ENCODE measurements at places on chromosomes 2 and 18.

DNA sequence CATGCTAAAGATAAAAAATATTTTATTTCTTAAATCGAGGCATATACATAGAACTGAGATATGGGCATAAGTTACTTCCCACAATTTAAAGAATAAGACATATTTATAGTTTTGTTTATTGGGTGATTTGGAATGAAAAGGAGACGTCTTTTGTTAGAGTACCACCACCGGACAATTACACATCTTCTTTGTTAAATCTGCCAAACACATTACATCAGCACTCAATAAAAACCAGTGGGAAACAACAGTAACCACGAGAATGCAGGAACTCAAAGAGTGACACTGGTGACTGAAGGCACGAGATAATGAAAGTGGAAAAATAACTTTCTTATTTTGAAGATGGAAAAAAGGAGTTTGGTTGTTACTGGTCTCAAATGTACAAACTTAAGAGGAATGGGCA is 92.6 kb upstream of the TFCP2L1 start:
- DNase-seq: no peak

DNA sequence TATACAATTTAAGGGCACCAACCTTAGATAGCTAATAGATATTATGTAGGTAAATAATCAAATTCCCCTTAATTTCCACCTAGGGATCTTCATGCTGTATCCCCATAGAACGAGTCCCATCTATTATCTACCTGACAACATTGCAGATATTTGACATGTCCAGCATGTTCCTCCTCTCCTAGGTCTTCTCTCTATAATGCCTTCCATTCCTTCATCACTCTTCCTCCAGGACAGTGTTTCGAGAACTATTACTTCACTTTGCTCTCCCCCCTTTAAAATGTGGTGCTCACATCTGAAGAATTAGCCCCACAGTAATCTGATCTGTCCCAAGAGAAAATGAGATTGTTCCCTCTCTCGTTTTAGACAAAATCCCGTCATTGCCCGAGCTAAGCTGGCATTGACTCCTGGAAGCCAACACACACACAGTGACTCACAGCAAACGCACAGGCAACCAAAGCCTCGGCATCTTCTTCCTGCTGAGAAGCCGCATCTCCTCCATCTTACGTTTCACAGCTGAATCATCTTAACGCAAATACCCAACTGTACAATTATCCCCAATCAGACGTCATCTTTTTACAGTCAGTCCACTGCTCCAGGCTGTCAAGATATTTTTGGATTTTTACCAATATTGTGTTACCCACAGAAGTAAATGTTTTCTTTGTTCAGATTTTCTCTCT is 162.9 kb upstream of the AGAP1 start:
- no peak for DNase-seq

GRCh38 chr2:173607606-173608311 is 253.1 kb downstream of the CDCA7 start:
- no peak for DNase-seq

DNA sequence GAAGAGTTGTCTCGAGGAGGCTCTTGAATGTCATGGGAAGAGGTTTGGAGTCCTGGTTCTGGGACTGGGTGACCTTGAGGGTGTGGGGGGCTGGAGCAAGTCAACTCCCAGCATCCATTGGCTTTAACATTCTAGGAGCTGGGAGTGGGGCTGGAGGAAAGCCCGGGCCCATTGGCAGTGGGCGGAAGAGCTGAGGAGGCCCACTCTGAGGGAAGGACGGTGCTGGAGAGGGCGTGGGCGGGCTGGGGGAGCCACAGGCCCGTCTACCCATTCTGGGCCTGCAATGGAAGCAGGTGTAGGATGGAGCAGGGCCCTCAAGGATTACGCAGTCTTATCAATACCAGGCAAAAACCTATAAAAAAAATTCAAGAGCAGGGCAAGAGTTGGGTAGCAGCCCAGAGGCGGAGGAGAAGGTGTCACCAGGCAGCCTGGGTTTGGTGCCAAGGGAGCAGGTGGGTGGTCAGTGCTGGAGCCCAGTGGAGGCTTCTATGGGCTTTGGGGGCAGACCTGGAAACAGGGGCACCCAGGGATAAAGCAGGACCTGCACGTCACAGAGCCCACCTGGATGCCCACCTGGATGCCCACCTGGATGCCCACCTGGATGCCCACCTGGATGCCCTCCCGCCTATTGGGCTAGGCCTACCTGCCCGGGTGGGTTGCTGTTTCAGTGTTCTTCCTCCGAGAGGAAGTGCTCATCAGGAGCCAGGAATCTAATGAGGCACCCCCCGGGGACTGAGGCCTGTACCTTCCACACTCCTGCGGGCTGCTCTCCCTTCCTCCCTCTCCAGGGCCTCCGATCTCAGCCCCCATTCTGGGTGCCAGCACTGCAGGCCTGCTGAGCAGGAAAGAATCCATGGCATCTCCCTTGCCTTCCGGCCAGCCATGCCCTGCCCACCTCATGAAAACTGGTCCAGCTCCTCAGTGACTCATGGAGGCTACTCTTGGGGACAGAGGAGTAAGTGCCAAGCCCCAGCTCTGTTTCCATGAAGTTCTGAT is 71.3 kb downstream of the CTIF start:
- no peak for DNase-seq

DNA sequence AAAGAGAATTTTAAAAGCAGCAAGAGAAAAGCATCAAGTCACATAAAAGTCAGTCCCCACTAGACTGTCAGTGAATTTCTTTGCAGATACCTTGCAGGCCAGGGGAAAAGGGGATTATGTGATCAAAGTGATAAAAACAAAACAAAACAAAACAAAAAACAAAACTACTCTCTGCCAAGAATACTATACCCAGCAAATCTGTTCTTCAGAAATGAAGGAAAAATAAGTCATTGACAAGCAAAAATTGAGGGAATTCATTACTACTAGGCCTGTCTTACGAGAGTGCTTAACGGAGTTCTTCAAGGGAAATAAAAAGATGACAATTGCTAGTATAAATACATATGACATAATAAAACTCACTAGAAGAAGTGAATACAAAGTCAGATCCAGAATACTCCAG is 245.5 kb upstream of the CHST9 start:
- no peak for DNase-seq

GRCh38 chr2:225076125-225076524 is 33.9 kb upstream of the DOCK10 start:
- no peak for DNase-seq

- peak; percentile 59 for DNase-seq
These were observed 3.7 kb upstream of the BCL2L11 start for GRCh38 chr2:111116843-111117597.

GRCh38 chr18:55862693-55863390 is 274.9 kb upstream of the TCF4 start:
- no peak for DNase-seq

GRCh38 chr2:11177871-11178690 is 22.8 kb downstream of the SLC66A3 start:
- no peak for DNase-seq

DNA sequence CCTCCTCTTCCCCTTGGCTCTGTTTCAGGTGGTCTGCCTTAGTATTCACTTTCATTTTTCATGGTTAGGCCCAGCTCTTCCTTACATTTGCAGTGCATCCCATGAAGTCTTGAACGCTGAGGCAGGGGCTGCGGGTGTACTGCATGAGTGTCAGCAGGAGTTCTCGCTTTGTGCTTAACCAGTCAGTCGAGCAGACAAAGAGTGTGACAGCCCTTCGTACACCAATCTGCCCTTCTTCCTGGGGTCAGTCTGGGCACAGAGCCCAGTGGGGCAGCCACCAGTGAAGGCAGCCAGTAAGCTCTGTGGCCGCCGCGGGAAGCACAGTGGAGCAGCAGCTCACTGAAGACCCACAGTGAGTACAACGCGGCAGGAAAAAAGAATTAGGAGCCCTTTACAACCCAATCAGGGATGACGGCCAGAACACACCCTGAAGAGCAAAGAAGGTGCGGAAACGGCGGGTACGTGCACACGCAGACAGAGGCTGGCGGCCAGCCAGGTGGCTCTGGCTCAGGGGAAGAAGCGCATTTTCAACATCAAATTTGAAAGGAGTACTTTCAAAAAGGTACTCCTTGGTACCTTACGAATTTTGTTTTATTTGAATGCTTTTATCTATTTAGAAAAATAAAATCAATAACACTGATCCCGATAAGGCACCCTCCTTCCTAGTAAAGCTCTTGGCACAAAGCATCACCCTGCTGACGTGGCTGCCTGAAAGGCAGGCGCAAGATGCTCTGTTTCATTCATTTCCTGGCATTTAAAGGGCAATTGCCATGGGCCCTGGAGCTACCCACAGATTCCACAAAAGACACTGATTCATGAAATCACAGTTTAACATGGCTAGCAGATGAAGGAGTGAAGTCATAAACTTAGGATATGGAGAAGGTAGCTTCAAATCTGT is 47.0 kb upstream of the SEMA4C start:
- no peak for DNase-seq

- DNase-seq: no peak
These were observed 9.1 kb downstream of the TNP1 start for GRCh38 chr2:216850665-216851322.

- DNase-seq: no peak
These were observed 779.2 kb downstream of the CNTNAP5 start for GRCh38 chr2:124804014-124804940.

DNA sequence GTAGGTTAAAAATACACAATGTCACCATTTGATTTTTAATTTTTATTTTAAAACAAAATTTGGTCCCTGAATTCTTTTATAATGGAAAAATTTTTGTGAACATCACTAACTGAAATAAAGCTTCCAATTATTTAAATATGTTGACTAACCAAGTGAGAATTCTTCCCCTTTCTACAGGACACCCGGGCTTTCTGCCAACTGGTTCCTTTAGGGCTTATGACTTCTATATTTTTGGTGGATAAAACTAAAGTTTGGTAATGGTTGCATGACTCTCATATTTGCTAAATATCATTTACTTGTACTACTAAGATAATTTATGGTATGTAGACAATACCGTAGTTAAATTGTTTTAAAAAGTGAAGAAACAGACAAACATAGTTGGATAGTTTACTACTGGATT is 291.0 kb upstream of the DOK6 start:
- DNase-seq: no peak

- DNase-seq: no peak
These were observed 137.6 kb downstream of the ETAA1 start for GRCh38 chr2:67534745-67535144.

DNA sequence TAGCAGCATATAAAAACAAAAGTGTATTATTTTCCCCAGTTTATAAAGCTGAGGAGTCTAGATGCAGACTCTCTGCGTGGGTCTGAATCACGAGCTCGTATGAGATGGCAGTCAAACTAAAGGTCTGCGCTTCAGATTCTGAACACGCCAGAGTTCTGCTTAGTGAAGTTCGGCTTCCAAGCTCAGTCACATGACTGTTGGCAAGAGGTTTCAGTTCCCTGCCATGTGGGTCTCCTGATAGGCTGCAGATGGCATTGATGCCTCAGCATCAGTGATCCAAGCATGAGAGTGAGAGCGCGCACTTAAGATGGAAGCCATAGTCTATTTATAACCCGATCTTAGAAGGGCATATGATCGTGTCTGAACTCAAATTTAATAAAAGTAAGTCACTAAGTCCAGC is 242.8 kb upstream of the DOK6 start:
- no peak for DNase-seq

DNA sequence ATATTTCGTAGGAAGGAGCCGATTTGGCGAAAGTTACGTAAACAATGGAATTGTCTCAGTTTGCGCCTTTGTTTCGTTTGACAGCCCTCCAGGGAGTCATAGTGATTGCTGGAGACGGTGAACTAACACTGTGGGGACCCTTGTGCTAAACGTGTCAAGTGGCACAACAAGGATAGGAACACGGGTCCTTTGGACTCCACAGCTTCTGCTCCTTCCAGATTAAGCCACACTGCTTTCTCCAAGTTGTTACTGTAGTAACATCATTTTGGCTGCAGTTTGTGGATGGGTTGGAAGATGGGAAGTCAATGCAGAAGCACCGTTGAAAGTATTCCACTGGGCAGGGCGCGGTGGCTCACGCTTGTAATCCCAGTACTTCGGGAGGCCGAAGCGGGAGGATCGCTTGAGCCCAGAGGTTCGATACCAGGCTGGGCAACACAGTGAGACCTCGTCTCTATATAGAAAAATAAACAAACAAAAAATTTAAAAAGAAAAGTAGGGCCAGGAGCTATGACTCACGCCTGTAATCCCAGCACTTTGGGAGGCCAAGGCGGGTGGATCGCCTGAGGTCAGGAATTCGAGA is 636 bp upstream of the IMMT start:
- peak; percentile 67 for DNase-seq

DNA sequence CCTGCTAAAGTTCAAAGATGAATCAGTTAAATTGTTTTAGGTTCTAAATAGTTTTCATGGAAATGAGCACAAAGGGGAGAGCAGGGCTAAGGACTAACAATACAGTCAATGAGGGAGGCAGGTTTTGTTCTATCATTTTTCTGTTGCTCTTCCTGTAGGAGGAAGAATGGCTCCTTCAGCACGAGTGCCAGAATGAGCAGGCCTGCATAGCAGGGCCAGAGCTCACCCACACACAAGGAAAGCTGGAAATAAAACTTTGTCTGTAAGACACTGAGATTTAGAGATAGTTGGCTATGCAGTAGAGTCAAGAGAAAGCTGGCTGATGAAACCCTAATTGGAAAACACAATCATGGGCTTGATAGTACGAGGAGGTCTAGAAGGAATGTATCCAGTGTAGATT is 313.3 kb downstream of the MBD2 start:
- no peak for DNase-seq

- no peak for DNase-seq
These were observed 388.8 kb upstream of the CHAC2 start for GRCh38 chr2:53378791-53379190.

DNA sequence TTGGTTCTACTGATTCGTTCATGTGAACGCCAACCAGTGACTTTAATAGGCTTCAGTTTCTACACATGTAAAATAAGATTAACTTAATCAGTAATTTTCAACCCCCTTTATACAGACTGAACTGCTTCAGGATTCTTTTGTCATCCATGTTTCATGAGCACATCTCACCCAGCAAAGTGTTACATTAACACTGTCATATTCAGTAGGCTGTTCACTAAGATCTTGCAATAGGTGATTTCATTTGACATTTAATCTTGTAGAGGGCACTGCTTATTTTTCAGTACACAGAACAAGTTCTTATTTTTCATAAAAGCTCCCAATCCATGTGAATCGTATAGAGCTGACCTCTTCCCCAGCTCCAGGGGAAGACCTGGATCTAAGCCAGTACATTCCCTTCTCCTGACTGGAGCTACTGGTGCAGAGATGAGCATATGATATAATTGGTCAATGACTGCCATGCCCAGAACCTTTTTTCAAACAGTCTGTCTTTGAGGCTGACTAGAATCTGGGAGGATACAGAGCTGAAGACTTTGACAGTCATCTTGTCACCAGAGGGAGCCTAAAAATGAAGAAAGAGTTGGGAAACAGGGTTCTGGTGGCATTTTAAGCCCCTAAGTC is 72.2 kb upstream of the CHRNA1 start:
- no peak for DNase-seq

- no peak for DNase-seq
These were observed 27.8 kb downstream of the ID2 start for GRCh38 chr2:8709611-8710010.

GRCh38 chr2:140876015-140876414 is 1254.8 kb downstream of the LRP1B start:
- DNase-seq: no peak

DNA sequence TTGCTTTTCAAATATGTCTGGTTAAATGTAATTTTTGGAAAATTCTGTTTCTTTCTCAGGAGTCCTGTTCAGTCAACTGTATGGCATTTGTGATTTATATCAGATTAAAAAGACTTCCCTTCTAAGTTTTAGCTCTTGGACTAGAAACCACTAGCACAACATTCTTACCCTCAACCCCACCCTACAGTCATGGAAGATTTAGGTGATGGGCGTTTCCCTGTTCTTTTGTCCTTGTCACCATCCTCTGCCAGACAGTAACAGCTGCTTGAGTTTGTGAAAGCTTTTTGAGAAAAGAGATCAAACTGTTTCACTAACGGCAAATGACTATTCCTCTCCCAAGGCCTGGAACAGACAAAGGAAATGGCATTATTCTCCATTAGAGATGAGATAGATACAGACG is 31.8 kb downstream of the SERPINB5 start:
- DNase-seq: no peak

Data from left lung (tissue), 14 donors.